ENCODE measurements at places on chromosomes 3 and 15.

- no peak for DNase-seq
Measured at GRCh38 chr3:196222876-196223595, 6.7 kb downstream of the SLC51A start.

- DNase-seq = no peak
Measured at GRCh38 chr15:52783929-52784798, 6.0 kb downstream of the ONECUT1 start.

GRCh38 chr3:102466001-102466400, 31.2 kb downstream of the ZPLD1 start:
- DNase-seq = no peak

DNA sequence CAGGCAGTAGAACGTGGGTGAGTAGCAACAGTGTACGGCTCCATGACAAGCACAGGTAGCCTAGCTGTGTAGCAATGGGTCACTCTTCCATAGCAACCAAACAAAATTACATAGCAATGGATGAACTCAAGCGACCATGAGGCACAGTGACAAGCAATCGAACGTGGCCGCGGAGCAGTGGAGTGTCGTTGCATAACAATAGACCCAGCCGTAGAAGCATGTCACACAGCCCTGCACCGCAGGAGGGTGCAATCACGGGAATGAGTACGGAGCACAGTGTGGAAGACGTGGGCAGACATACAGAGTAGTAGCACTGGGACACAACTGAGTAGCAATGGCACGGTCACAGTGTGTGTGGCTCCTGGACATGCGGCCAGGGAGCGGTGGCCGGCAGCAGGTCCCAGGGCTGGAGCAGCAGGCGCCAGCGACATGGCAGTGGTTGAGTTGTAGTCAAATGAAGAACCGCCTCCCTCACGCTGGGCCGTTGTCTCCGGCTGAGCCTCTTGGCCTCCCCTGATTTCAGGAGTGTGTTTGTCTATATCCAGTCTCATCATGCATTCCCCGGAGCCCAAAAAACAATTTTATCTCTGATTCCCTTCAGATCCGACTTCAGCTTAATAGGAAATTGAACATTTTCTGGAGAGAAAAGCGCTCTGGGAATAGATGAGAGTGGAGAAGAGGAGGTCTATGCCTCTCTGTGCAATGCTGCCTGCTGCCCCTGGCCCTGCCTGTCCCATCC, 64.1 kb downstream of the CCDC33 start:
- DNase-seq = no peak

- no peak for DNase-seq
Measured at GRCh38 chr15:96997538-96997937, 667.0 kb downstream of the NR2F2 start.

DNA sequence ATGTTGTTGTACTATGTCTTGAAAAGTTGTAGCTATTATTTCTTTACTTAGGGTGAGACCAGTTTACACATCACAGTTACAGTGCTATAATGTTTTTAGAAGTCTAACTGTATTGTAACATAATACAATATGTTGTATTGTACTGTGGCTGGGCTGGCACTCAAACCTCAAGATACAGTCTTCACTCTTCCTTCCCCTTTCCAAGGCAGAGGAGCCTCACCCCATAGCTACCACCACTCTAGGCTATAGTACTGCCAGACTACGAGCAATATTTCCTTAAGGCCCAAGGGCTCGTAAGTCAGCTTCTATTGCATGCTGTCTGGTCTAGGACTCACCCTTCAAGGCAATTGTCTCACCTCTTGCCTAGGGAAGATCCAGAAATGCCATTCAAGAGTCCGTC, 597.7 kb downstream of the OTOL1 start:
- DNase-seq = no peak

- no peak for DNase-seq
Measured at GRCh38 chr3:17044855-17045254, 160.1 kb downstream of the PLCL2 start.

GRCh38 chr15:96264351-96264798, 66.1 kb upstream of the NR2F2 start:
- no peak for DNase-seq

DNA sequence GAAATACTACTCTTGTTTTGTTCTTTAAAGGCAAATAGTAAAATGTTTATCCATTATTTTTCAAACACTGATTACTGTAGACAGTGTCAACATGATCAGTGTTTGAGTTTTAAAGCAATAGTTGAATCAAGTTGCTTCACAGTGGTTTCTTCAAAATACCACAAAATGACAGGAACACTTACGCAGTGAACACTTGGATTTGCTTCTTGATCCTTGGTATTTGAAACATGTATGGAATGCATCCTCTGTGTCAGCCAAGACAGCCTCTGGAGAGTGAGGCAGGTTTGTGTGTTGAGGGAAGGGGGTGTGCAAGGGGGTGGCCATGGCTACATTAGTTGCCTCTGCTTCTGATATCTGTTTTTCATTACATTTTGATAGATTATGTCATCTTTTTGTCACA, 413.0 kb downstream of the RBMS3 start:
- peak; percentile 96 for DNase-seq

DNA sequence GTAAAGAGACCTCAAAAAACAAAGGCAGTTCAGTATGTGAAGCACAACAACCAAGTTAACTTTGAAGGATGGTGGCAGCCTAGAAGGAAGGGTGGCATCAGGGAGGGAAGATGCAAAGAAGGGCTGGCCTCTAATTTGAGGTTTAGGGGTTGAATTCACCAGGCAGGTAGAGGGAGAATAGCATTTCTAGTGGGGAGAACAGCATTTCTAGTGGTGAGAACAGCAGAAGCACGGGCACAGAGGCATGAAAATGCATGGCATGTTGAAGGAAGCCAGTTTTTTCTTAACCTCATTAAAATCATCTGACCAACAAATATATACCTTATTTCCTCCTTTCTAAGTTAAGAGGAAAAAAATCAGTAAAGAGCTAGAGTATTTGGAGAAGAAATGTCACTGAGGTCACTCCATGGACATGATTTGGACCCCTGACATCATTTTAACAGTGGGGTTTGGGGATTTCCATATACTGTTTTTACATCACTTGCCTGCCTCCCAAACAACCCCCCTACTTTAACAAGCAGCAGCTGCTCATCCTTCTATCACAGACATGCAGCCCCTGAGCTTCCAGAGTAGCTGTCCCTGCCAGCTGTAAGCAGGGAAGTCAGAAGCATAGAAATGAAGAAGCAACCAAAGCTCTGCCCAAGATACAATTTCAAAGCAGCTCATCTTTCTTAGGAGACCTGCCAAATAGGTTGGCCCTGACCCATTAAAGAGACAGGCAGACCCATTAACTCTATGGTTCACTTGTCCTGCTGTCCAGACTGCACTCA, 2.4 kb upstream of the POPDC2 start:
- no peak for DNase-seq

DNA sequence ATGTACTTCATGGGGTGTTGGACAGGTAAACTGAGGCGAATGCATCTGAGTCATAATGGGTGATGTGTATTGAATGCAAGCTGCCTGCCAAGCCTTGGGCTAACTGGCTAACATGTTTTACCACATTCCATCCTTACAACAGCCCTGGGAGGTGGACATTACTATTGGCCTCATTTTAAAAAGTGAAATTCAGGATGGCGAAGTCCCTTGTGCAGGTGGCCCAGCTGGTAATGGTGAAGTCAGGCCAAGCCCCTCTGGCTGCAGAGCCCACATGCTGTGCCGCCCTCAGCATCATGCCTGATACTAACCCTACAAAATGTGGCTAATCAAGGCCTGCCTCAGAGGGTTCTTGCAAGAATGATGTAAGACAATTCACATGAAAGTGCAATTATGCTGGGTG, 60.0 kb upstream of the CHD2 start:
- DNase-seq = no peak

- peak; percentile 49 for DNase-seq
Measured at GRCh38 chr15:89416339-89417183, 79.8 kb downstream of the RHCG start.

GRCh38 chr3:17006132-17006852, 121.5 kb downstream of the PLCL2 start:
- DNase-seq = no peak

DNA sequence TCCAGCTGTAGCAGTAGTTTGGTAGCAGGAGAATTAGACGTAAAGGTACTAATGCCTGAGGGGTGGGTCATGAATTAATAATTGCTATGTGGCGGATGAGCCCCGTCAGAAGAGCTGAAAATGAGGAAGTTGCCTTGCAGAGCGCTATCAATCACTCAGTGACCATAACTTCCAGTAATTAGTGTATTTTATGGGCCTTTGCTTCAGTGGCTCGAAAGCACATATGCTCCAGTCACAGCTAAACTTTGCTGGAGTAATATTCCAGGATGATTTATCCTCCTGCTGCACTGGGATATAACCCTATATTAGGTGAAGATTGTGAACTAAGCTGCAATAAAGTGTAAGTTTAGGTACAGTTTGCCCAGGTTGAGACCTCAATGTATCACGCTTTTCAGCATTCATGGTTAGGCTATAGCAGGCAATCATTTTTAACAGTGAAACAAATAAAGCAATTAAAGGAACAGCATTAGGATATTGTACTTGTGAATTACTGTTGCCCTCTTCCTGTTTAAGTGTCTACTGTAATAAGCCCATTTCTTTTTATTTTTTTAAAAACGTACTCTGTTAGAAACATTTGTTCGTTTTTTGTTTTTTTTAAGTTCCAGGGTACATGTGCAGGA, 104.6 kb upstream of the SKOR1 start:
- peak; percentile 22 for DNase-seq

DNA sequence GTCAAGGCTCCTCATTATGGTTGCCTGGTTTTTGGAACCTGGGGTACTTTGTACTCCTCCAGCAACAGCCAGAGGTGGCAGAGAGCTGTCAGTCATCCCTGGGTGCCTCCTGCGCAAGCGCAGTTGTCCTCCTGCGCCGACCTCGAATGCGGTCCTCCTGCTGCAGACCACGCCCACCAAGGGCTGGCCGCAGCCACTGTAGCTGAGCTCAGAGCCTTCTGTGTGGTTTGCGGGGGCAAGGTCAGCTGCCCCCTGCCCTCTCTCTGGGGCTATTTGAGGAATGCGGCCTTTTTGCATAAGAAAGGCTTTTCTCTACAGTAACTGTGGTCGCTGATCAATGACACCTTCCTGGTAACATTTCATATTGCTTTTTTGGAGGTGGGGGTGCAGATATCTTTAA, 131.3 kb upstream of the SNRPN start:
- no peak for DNase-seq

DNA sequence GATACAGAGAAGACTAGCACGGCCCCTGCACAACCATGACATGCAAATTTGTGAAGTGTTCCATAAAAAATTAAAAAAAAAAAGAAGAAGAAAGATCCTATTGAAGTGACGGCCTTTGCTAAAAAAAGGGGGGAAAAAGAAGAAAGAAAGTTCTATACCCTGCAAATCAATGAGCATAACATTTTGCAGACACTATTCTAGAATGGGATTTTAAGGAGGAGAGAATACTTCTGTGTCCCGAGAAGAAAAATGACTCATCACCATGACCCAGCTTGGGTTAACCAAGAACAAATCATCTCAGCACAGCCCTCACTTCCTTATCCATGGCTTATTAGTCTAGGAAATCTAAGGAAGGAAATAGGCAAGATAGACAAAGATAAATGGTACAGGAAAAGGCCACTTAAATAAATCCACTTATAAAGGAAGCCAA, 7.4 kb upstream of the SH3BP5 start:
- peak; percentile 61 for DNase-seq

- DNase-seq = no peak
Measured at GRCh38 chr3:188756241-188756640, 415.5 kb upstream of the TPRG1 start.

GRCh38 chr15:100133001-100133400, 208.8 kb downstream of the ADAMTS17 start:
- no peak for DNase-seq

- no peak for DNase-seq
Measured at GRCh38 chr3:43779850-43780249, 89.1 kb downstream of the ABHD5 start.

- no peak for DNase-seq
Measured at GRCh38 chr3:146106986-146107385, 54.0 kb downstream of the PLOD2 start.

- no peak for DNase-seq
Measured at GRCh38 chr3:46979958-46980497, 562 bp downstream of the NBEAL2 start.

GRCh38 chr15:70602834-70603560, 160.4 kb downstream of the UACA start:
- DNase-seq = no peak

- peak; percentile 35 for DNase-seq
Measured at GRCh38 chr3:81485444-81485865, 276.0 kb downstream of the GBE1 start.

Data from kidney glomerular epithelial cell (primary cell).